ENCODE measurements at places on chromosomes 2 and 18. TPM values are rescaled to one million over a fixed set of nuclear protein-coding genes. Genes with fewer than 3 reads are reported as not detected.

DNA sequence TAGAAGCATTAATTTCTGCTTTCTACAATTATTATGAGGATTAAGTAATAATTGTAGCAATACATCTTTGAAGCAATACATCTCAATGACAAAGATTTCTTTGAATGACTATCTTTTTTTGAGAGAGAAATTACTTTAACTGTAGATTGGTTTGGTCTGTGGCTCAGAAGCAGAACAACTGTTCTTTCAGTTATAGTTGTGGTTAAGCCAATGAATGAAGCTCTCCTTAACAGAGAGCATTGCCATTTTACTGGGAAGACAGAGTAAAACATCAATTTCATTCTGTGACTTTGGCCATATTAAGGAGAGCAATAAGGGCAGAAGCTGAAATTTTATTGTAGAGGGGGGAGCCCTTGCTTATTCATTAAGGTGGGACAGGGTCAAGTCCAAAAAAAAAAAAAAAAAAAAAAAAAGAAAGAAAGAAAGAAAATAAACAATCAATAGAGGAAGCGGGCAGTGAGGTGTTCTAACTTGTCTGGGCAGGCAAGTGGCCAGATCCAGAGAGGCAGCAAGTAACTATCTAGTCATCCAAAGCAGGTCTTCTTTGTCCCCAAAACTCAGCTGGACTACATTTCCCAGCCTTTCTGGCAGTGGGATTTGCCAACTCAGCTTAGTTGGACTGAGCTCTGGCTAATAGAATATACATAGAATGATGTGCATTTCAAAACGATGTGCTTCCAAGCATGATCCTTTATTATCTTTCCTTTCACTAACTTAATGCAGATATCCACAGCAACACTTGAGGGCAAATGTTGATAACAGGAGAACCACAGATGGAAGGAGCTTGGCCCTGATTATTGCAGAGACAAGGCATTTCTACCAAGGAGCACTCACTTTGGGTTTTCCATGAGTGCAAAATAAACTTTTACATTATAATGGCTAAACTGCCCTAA, 462.7 kb upstream of the CDH20 start:
- no peak overlapping the region for H3K4me3 ChIP-seq
- no peaks in the 10 kb centered on the region for H3K27me3 ChIP-seq
- H3K4me1 ChIP-seq = no peaks in the 10 kb centered on the region
- H3K27ac ChIP-seq = no peak overlapping the region
- H3K36me3 ChIP-seq = no peaks in the 10 kb centered on the region

NPPC gene
- total RNA-seq = 4.7 TPM

GRCh38 chr2:43029186-43029585, 197.2 kb downstream of the ZFP36L2 start:
- no peak overlapping the region for H3K27ac ChIP-seq
- no peaks in the 10 kb centered on the region for H3K36me3 ChIP-seq
- H3K4me3 ChIP-seq = no peak overlapping the region
- peaks cover 35% of the 10 kb centered on the region for H3K4me1 ChIP-seq
- H3K27me3 ChIP-seq = no peaks in the 10 kb centered on the region

GRCh38 chr2:7165736-7166135, 248.5 kb downstream of the RNF144A start:
- no peaks in the 10 kb centered on the region for H3K4me1 ChIP-seq
- H3K4me3 ChIP-seq = no peak overlapping the region
- DNase-seq = no peak
- no peaks in the 10 kb centered on the region for H3K36me3 ChIP-seq

DUSP2 gene
- 313 TPM for total RNA-seq

DNA sequence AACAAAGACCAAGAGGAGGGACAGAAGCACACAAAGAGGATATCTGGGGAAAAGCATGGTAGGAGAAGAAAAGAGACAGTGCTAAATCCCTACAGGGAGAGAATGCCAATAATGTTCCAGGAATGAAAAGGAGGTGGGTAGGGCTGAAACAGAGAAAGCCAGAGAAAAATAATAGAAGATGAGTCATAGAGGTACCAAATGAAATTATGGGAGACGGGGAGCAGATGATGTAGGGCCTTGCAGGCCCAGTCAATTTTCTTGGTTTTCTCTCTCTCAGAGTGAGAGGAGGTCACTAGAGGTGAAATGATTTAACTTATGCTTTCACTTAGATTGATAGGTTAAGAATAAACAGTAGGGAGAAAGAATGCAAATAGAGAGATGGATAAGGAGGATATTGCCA, 61.5 kb downstream of the RPRM start:
- H3K4me1 ChIP-seq = no peaks in the 10 kb centered on the region
- no peak for DNase-seq
- no peak overlapping the region for H3K4me3 ChIP-seq
- no peak overlapping the region for H3K27ac ChIP-seq
- H3K27me3 ChIP-seq = no peaks in the 10 kb centered on the region

- no peak for DNase-seq
- H3K27ac ChIP-seq = no peak overlapping the region
- H3K36me3 ChIP-seq = no peaks in the 10 kb centered on the region
- H3K27me3 ChIP-seq = peaks cover 3% of the 10 kb centered on the region
- peaks cover 5% of the 10 kb centered on the region for H3K4me1 ChIP-seq
- H3K4me3 ChIP-seq = no peak overlapping the region
Measured at GRCh38 chr18:23177433-23178072, 42.3 kb downstream of the CABLES1 start.

INHBB gene
- not detected for total RNA-seq

UGT1A5 gene
- total RNA-seq = not detected

DNA sequence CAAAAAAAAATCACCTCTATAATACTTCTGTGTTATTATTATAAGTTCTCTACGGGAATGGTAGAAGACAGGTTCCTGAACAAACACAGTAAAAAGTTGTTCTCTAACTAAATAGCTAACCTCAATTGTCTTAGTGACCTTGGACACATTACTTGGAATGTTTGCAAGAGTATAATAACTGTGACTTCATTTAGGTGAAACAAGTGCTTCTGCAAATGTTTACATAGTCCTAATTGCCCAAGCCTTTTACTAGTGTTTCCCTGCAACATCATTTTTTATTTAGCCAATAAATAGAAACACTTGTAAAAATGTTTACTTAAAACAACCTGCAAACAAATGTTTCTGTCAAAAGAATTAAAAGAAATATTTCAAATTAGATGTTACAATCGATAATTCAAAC, 9.9 kb downstream of the PLEKHM3 start:
- peaks cover 38% of the 10 kb centered on the region for H3K4me1 ChIP-seq
- DNase-seq = no peak
- no peak overlapping the region for H3K27ac ChIP-seq
- H3K36me3 ChIP-seq = peaks cover 6% of the 10 kb centered on the region
- no peaks in the 10 kb centered on the region for H3K27me3 ChIP-seq
- no peak overlapping the region for H3K4me3 ChIP-seq

DNA sequence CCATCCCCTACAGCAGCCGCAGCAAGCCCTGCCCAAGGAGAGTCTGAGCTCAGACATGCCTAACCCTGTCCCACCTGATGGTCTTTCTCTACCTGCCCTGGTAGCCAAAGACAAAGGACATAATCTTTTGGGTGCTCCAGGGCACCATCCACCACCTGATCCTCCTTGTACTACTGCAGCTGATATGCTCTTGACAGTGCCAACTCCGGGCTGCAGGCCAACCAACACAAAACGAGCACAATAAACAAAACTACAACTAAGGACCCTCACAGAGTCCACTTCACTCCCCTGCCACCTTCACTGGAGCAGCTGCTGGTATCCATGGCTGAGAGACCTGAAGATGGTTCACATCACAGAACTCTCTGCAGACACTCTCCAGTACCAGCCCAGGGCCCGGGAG, 106.3 kb downstream of the GRB14 start:
- no peaks in the 10 kb centered on the region for H3K27me3 ChIP-seq
- no peak for DNase-seq
- no peaks in the 10 kb centered on the region for H3K4me1 ChIP-seq
- no peaks in the 10 kb centered on the region for H3K36me3 ChIP-seq

GRCh38 chr2:200220251-200220650, 86.2 kb upstream of the SPATS2L start:
- H3K27ac ChIP-seq = no peak overlapping the region
- no peaks in the 10 kb centered on the region for H3K36me3 ChIP-seq
- DNase-seq = no peak
- peaks cover 5% of the 10 kb centered on the region for H3K27me3 ChIP-seq

DNA sequence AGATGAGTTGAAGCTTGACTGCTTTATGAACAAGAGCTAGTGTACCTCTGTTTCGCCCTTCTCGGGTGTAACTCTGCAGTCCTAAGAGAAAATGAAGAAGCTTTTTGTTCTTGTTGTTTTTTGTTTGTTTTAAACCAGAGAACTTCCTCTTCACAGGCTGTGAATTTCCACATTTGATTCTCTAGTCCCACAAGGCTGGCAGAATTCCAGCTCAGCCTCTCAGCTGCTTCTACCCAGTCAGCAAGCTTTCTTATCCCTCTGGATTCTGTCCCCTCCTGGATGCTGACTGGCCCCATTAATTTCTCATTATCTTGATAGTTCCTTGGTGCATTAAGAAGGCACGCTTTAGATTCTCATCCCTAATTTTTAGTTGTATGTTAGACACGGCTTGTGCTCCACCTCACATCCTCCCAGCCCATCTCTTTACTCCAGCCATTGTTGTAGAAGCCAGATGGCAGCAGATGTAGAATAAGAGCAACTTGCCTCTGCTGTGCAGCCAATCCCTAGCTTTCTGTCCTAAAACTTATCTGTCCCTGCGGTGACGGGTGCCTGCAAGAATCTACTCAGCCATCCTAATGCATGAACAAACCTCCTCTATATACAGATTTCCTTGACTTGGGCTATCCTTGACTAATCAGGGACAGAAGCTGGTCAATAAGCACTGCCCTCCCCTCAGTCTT, 12.3 kb upstream of the RESP18 start:
- H3K4me3 ChIP-seq = no peak overlapping the region
- no peaks in the 10 kb centered on the region for H3K4me1 ChIP-seq
- DNase-seq = no peak
- H3K36me3 ChIP-seq = no peaks in the 10 kb centered on the region
- peaks cover 14% of the 10 kb centered on the region for H3K27me3 ChIP-seq

GRCh38 chr2:238169048-238169707, 10.4 kb downstream of the ERFE start:
- H3K27me3 ChIP-seq = peaks cover 9% of the 10 kb centered on the region
- no peaks in the 10 kb centered on the region for H3K4me1 ChIP-seq
- H3K27ac ChIP-seq = no peak overlapping the region
- H3K4me3 ChIP-seq = no peak overlapping the region
- H3K36me3 ChIP-seq = peaks cover 20% of the 10 kb centered on the region
- no peak for DNase-seq

PIEZO2 gene
- not detected for total RNA-seq

DNA sequence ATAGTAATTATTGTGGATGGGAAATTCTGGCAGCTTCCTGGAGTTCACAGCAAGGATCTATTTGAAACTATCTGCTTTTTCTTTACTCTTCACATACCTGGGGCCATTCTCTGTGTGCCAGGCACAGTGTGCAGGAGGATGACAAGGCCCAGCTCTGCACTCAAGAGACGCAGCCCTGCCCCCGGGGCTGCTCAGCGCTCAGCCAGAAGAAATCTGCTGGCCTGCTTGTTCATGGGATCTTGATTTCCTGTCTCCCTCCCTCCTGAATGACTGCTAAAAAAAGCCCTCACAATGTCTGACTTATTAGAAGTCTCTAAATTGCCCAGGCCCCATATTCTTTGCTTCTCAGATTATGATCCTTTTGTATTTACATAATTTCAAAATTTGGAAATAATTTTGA, 210.9 kb downstream of the DCDC2C start:
- no peak overlapping the region for H3K27ac ChIP-seq
- H3K36me3 ChIP-seq = no peaks in the 10 kb centered on the region
- H3K4me3 ChIP-seq = no peak overlapping the region
- no peak for DNase-seq
- no peaks in the 10 kb centered on the region for H3K4me1 ChIP-seq
- no peaks in the 10 kb centered on the region for H3K27me3 ChIP-seq

DNA sequence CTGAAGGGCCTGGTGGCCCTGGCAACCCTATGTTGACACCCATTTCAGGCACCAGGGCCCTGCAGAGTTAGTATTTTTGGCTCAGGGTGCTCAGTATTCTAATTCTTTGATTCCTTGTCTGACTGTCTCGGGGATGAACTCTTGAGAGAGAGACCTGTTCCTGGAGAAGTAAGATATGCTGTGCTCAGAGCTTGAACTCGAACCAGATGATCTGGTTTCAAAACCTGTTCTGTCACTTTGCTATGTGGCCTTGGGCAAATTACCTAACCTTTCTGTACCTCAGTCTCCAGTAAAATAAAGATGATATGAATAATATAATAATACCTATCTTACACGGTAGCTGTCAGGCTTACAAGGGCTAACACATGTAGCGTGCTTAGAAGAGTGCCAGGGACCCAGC, 294.2 kb downstream of the DYSF start:
- no peak overlapping the region for H3K27ac ChIP-seq
- H3K4me1 ChIP-seq = no peaks in the 10 kb centered on the region
- peaks cover 7% of the 10 kb centered on the region for H3K27me3 ChIP-seq
- no peak overlapping the region for H3K4me3 ChIP-seq

WNT6 gene
- 0.34 TPM for total RNA-seq

DNA sequence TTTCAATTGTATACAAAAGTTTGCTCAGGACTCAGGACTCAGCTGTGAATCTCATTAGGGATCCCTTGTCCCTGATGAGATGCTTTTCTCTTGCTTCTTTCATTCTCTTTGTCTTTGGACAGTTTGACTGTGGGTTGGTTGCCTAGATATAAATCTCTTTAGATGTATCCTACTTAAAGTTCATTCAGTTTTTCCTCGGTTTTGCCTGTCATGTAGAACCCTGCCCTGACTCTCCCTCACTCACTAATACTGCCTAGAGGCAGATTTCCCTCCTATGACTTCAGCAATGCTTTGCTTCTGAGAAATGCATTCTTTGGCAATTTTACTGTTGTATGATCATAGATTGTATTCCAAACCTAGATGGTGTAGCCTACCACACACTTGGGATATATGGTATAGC, 421.4 kb upstream of the TCF4 start:
- no peak overlapping the region for H3K27ac ChIP-seq
- no peaks in the 10 kb centered on the region for H3K27me3 ChIP-seq
- no peaks in the 10 kb centered on the region for H3K36me3 ChIP-seq

COX5B gene
- 238 TPM for total RNA-seq

GRCh38 chr2:102159295-102159694, 16.7 kb downstream of the IL1R1 start:
- no peaks in the 10 kb centered on the region for H3K4me1 ChIP-seq
- H3K36me3 ChIP-seq = no peaks in the 10 kb centered on the region
- DNase-seq = no peak
- H3K27ac ChIP-seq = no peak overlapping the region
- no peaks in the 10 kb centered on the region for H3K27me3 ChIP-seq

DNA sequence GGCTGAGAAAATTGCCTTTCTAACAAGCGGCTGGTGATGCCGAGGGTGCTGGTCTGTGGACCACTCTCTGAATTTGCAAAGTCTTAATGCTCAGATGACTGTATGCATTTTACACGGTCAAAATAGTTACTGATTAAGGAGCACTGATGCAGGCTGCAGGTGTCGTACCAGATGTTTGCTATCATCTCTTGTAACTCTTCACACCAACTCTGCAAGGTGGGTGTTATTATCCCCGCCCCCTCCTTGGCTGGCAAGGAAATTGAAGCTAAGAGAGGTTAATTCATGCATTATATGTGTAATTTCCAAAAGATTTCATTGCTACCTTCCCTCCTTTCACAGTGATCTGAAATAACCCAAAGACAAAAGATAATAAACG, 13.0 kb upstream of the LBH start:
- no peak overlapping the region for H3K27ac ChIP-seq
- H3K4me3 ChIP-seq = no peak overlapping the region
